ENCODE measurements at places on chromosomes 12 and 14. TPM values are rescaled to one million over a fixed set of nuclear protein-coding genes. Genes with fewer than 3 reads are reported as not detected.

Gene IL26
- not detected for total RNA-seq

Gene SLC25A21
- total RNA-seq: 1.5 TPM

Gene MFAP5
- total RNA-seq: 86.4 TPM

Gene ADCY4
- 0.32 TPM for total RNA-seq

- DNase-seq: no peak
Observed at GRCh38 chr14:95326987-95327386, 7.3 kb upstream of the CLMN start.

Measured in astrocyte (in vitro differentiated cells and primary cell).